Mammary epithelial cell (primary cell): ENCODE measurements at places on chromosomes 7 and 10. TPM values are rescaled to one million over a fixed set of nuclear protein-coding genes. Genes with fewer than 3 reads are reported as not detected.

GRCh38 chr7:140509789-140510188 lies 30.5 kb upstream of the MKRN1 start:
- DNase-seq: no peak

- no peak for DNase-seq
These were observed 14.0 kb downstream of the DNAJB12 start for GRCh38 chr10:72340510-72341261.

DNA sequence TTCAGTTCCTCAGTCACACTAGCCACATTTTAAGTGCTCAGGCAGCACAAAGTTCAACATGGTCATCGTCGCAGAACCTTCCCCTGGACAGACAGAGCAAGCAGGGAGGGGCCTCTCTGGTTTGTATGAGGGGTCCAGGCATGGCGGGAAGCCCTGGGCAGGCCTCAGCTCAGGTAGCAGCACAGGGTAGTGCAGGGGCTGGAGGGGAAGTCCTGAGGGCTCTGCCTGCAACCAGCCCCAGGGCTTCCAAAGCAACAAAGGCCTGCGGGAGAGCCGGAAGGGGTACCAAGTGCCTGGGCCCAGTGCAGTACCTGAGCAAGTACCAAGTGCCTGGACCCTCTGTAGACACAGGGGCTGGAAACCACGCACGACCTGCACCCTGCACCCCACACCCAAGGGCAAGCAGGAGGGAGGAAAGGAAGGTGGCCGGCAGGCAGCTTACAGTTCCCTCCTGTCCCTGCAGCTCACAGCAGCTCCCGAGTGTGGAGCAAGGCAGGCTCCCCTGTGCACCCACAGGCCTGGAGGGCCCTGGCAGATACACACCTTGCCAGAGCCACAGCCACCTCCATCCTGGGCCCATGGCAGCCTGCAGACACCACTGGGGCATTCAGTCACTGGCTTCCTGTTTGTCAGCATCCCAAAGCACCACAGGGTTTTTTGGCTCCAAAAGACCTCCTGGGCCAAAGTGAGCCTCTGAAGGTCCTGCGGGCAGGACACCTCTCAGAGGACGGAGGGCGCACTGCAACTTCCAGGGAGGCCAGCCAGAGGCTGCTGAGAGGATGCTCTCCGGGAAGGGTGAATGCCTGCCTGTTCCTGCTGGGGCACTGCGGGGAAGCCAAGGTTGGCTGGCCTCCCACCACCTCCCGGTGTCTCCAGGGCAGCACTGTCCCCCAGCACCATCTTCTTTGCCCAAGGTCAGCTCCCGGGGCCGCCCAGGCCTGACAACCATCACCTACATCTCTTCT lies 6.5 kb upstream of the RET start:
- DNase-seq: no peak

GRCh38 chr10:51340366-51340765 lies 266.1 kb downstream of the PRKG1 start:
- no peak for DNase-seq

DNA sequence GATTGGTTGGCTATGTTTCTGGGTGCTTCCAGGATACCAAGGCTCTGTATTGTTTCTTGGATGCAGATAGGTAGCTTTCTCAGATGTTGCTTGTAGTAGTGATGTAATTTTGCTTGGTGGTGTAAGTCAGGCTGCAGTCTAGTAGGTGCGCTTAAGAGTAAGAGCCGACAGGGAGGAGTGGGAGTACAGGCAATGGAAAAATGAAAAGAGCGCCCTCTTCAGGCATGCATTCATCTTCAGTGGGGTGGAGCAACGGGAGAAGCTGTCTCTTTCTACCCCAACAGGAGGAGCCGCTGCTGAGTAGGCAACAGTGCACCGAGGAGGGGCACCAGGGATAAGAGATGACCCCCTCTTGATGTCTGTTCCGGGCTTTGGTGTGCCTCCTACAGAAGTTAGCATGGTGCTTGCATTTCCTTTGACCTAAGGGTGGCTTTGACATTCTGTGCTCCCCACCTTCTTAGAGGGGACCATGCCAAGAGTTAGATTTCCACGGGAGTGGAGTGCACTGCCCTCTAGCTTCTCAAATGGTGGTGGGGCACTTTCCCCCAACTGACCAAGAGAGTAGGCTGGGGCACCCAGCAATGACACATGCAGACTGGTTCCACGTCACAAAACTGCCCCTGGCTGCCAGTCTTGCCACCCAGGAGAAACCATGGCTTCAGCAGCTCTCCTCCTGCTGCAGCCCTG lies 56.1 kb downstream of the ZNF783 start:
- no peak for DNase-seq

DNA sequence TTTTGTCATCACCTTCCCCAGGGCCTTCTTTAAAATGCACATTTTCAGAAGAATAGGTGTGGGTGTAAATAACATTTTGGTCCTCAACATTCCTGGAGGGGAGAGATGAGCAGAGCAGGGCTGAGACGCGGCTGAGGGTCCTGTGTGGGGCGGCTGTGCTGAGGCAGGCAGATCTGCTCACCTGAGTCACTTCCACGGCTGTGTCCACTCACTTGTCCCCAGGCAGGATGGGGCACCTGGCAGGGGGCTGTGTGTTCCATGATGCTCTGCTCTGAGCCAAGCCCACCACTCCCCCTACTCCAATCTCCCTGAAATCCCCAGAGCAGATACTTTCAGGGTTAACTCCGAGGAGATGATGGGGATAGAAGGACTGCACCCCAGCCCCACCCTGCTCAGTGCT lies 93.8 kb downstream of the GLRX3 start:
- DNase-seq: no peak

The TAS2R5 gene
- polyA plus RNA-seq: 0.37 TPM

The ATOH7 gene
- 0.03 TPM for polyA plus RNA-seq
